GM13976 (cell line): ENCODE measurements at places on chromosomes 16 and 17.

DNA sequence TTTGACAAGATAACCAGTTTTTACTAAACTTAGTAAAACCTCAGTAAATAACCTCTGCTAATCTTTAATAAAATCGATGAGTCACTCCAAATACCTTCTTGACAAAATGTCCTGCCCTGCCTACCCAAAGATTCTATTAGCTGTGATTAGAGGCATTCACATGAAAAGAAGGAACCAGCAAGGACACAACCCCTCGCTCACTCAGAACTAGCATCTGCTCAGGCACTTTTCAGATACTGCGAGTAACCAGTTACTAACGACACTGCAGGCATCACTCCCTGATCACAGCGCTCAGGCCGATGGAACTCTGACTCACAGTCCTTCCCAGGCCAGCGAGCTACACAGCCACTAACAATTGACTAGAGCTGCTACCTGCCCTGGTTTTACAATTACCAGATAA lies 24.3 kb downstream of the PELP1 start:
- no peak for DNase-seq

DNA sequence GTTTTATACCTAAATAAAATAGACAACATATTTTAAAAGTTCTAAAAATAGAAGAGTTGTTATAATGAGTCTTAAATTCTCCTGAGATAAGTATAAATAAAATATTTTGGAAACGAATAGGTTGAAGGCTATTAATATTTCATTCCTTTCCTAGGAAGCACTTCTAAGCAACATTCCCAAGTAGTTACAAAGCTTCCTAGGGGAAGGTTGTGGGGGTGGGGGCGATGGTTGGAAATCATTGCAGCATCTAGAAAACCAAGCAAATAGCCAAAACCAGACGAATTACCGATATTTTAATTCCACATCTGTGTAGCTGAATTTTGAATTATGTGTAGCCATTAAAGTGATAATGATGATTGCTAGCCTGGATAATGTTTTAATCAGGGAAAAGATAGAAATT lies 26.9 kb downstream of the PTRH2 start:
- no peak for DNase-seq

- no peak for DNase-seq
Observed at GRCh38 chr17:36590082-36590481, 1.6 kb upstream of the DHRS11 start.

DNA sequence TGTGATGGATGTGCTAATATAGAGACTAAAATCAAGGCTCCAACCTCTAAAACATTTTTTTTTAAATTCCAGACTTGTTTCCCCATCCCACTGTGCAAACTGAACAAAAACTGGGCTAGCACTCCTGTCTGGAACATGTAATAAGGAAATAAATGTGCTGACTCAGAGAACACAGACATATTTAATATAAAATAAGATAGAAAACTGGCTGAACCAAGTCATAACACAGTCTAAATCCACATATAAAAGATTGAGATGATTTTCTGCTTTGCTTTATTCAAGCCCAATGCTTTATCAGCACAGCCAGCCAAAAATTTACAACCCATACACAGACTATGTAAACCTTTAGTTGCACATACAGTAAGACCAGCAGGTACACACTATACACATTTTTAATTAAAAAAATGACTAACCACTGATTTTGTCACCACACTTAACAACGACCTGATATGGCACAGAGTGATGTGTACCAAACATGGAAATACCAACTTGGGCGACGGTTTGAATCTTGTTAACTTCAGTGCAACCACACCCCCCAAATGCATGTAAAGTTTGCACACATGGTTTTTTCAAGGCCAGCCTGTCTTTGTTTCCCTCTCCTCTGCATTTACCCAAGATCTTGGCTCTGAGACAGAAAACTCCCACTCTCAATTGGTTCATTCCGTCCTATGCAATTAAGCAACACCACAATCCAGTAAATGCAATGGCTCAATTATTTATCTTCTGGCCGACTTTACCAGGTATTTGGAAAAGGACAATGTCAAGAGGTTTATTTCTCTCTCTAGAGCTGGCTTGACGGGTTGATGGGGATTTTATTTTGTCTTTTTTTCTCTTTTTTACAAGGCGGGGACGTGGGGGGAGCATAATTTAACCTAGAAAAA lies 1.2 kb downstream of the STAT3 start:
- DNase-seq: no peak

- DNase-seq: no peak
Observed at GRCh38 chr16:72789465-72789864, 258.5 kb downstream of the ZFHX3 start.
